ENCODE measurements at places on chromosomes 11 and 22.

GRCh38 chr11:104965735-104966134 lies 2.6 kb downstream of the CASP4 start:
- no peak for DNase-seq

DNA sequence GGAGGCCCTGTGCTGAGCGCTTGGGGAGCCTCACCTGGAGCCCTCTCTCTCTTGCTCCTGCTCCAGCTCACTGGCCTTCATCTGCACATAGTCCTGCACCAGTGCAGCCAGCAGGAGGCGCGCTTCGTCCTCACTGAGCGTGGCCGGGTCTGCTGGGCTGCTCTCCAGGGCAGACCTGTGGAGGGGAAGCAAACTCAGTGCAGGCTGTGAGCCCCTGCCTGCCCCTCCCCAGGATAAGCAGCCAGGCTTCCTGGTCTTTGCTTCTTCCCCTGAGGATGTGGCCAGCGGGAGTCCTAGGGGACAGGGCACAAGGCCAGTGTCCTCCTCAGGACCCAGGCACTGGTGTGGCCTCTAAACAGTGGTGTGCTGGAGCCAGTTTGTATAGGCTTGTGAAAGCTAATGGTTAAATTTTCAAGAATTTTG lies 2.2 kb downstream of the CALCA start:
- DNase-seq: peak; percentile 64

DNA sequence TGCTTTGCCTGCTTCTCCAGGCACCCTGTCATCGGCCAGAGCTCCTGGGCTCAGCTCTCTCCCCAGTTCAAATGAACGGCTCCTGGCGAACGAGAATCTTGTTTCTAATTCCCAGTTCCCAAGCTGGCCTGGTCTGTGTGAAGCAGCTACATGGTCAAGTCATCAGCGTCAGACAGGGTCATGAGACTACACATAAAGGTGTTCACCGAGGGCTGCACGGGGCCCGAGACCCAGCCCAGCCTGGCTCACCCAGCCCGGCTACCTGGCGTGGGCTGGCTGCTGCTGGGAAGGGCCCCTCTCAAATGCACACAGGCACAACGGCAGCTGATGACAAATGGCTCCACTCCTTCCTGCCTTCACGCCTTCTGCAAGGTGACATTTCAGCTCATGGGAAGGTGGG lies 14.6 kb upstream of the CELSR1 start:
- DNase-seq: no peak

- DNase-seq: no peak
These were observed 66.0 kb downstream of the MYEOV start for GRCh38 chr11:69359735-69360480.

DNA sequence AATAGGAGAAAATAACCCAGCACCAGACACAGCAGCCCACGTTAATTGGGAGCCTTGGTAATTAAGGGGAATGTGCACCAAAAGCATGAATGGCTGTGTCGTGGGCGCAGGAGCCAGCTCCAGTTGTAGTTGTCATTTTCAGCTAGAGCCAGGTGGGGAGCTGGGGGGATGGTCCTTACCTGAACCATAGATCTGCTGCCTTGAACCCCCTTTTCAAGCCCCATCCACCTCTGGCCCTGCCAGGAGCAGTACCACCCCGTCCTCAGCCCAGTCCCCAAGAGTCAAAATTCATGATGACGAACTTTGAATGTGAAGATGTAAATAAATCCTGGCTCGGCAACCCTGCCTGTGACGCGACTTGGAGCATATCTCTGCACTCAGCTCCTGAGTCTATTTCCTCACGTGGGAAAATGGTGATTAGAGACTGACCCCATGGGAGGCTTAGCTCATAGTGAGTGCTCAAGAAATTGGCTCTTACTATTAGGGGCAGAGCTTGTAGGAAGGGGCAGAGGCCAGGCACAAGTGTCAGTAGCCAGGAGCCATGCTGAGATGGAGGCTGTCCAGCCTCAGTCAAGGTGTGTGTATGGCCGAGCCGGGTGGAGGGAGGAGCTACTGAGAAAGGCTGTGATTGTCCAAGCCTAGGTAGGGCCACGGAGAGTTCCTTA lies 794 bp upstream of the FXYD6 start:
- no peak for DNase-seq

DNA sequence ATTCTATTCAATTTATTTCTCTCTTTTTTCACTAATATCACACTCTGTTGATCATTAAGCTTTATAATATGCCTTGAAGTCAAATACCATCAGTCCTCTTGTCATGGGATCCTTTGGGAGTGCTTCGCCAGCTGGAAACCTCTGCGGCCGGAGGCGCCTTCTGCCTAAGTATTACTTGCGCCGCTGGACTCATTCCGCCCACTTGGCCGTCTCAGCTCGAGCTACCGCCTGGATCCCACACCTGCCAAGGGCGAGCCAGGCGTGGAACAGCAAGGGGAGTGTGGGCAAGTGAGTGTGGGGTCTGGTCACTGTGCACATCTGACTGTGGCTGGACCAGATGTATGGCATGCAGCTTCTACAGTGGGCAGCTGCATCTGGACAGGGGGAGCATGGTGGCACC lies 9.1 kb upstream of the MAP6 start:
- no peak for DNase-seq

- DNase-seq: no peak
These were observed 72.8 kb downstream of the FLI1 start for GRCh38 chr11:128766591-128767081.

All from D341Med (cell line).